Right hindlimb (tissue), 1 donor: ENCODE measurements at places on chromosomes 11 and 22.

DNA sequence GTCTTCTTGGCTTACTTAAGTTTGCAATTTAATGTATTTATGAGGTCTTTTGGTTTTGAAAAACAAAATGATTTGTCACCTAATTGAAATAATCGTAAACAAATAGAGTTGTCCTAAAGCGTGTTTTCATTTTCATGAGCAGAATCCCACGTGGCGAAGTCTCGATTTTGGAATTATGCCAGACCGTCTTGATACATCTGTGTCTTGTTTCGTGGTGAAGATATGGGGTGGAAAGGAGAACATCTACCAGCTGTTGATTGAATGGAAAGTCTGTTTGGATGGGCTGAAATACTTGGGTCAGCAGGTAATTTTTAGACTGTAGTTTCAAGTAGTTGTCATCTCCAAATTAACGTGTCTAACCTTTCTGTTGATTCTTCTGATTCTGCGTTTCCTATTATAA is 64.7 kb downstream of the UVRAG start:
- no peak for DNase-seq

DNA sequence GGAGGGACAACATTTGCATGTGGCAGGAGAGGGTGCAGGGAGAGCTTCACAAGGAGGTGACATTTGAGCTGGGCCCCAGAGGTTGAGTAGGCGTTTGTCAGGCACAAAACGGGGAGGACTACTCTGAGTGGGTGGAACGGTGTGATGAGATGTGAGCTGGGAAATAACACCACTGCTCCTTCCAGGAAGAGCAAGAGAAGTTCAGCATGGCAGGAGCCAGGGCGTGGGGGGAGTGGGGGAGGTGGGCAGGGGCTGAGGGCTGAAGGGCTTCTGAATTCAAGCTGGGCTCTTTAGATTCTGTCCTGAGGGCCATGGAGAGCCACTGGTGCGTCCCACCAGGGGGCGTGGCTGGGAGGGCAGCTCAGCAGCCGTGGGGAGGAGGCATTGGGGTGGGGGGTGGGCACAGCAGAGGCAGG is 54.2 kb downstream of the OTOG start:
- no peak for DNase-seq

DNA sequence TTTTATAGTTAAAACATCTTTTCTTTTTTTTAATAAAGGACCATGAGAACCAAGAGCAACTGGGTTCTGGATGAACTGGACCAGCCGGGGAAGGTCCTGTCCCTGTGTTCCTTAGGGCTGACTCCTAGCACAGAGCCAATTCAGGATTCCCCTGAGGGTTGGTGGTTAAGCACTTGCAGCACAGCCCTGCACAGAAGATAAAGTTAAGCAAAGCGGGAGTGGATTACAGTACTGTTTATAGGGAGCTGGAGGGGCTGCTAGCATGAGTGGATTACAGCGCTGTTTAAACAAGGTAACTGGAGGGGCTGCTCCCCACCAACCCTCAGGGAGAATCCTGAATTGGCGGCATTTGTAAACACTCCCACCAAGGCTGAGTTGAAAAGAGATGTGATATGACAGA is 90.6 kb downstream of the CELSR1 start:
- DNase-seq, result no peak

GRCh38 chr11:26931248-26931631 is 62.7 kb upstream of the FIBIN start:
- peak; percentile 60 for DNase-seq

DNA sequence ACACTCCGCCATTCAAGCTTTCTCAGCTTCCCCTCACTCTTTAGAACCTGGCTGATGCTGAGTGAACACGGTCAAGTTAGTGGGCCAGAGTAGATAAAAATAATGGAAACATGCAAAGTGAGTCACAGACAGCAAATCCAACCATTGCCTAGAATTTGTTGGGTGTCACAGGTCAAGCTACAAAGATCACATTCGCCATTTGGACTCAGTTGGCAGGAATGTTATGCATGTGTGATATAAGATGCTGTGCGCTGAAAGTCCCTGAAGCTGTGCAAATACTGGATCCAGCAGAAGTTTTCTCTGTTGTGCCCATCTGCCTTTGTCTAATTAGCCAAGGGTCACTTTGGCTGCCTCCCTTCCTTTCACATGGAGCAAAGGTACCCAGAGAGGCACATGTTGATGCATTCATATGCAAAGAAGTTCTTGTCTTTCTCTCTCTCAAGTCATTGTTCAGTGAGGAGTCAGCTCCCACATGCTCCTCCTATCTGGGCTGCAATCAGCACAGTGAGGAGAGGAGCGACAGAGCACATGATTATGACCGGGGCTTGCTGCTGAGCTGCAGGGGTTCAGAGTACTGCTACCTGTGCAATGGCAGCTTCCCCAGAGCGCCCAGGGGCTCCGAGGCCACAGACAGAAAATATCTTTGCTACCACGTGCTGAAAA is 39.7 kb downstream of the FLI1 start:
- DNase-seq, result no peak

GRCh38 chr11:108324587-108324986 is 101.7 kb downstream of the ATM start:
- no peak for DNase-seq

DNA sequence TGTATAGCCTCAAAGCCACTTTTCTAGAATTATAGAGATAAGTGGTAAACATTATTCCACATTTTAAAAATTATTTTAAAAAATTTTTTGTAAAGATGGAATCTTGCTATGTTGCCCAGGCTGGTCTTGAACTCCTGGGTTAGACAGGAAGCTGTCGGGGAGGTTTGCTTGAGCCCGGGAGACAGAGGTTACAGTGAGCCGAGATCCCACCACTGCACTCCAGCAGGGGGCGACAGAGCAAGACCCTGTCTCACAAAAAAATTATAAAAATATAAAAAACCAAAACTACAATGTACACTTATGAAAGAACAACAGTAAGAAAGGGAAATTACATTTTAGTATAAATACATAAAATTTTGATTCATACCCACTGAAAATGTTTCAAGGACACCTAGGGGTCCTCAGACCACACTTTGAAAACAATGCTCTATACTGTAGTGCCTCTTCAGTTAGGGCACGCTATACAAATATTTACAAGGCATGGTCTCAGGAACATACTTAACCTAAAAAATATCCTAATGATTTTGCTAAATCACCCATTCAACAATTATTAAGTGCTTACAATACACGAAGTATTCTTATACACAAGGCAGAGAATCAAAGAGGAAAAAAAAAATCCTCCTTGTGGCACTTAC is 111.2 kb downstream of the MRTFA start:
- peak; percentile 49 for DNase-seq

DNA sequence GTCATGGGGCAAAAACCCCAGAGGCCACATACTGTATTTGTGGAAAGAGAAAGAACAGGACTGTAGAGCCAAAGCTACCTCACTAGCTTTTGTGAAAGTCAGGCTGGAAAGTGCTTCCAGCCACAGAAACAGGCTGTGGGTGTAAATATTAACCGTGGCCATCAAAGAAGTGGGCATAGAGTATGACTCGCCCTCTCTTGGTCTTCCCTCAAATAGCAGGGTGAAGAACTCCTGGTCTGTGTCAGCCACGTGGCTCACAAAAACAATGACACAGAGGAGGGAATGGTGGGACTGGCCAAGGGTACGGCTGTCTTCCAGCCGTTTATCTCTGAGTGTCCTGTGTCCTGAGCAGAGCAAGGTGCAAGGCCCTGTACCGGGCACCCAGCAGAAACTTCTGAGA is 37.6 kb upstream of the UBASH3B start:
- no peak for DNase-seq
